ENCODE measurements at places on chromosomes 4 and X. TPM values are rescaled to one million over a fixed set of nuclear protein-coding genes. Genes with fewer than 3 reads are reported as not detected.

Gene ZNF157
- total RNA-seq = 0.23 TPM

Gene SSX2B
- not detected for total RNA-seq

Gene NDNF
- 201 TPM for total RNA-seq

- DNase-seq = no peak
These were observed 252.1 kb upstream of the ADGRL3 start for GRCh38 chr4:60948008-60948407.

DNA sequence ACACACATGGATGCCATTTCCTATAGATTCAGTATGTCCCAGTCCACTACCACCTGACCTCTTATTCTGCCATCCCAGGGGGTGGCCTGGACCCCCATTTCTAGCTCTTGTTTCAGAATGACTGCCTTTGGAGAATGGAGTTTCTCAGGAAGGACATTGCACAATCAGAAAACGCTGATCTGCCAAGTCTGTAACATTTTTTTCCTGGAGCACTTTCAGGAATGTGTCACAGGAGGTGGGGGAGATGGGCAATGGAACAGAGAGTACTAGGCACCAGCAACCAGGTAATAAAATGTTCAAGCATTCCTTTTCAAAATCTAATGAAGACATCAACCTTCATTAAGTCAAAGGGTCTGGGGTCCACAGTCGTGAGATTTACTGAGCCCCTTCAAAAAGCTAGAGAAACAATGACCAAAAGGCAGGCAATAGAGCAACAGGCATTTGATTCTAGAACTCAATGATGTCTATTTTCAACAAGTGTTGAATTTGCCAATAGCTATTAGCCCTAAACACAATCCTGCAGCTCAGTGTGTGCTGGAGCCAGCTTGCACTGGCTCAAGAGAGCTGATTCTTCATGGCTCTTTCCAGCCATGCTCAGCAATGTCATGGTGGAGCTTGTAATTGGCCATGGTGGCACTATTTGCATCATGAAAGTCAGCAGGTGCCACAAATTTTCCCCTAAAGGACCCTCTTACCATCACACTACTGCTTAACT lies 87.1 kb downstream of the KDR start:
- no peak for DNase-seq

GRCh38 chr4:83217721-83218522 lies 66.7 kb downstream of the COQ2 start:
- DNase-seq = no peak

- DNase-seq = no peak
These were observed 11.4 kb upstream of the MCUB start for GRCh38 chr4:109548655-109549054.

DNA sequence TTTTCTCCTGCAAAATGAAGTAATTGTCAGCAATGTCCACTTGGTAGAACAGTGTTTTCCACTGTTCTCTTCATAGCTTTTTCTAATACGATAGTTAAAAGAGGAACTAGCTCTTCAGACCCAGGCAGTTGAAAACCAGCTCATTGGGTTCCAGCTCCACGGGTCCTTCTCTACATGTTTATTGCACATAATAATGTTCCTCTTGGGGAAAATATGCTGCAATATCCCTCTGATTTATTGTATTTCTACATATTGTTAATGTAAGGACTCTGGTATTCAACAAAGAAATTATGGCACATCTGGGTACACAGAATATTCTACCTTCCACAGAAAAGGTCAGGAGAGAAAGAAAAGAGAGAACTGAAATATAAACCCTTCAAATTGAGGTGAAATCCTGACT lies 473.4 kb downstream of the TRIML1 start:
- DNase-seq = no peak

DNA sequence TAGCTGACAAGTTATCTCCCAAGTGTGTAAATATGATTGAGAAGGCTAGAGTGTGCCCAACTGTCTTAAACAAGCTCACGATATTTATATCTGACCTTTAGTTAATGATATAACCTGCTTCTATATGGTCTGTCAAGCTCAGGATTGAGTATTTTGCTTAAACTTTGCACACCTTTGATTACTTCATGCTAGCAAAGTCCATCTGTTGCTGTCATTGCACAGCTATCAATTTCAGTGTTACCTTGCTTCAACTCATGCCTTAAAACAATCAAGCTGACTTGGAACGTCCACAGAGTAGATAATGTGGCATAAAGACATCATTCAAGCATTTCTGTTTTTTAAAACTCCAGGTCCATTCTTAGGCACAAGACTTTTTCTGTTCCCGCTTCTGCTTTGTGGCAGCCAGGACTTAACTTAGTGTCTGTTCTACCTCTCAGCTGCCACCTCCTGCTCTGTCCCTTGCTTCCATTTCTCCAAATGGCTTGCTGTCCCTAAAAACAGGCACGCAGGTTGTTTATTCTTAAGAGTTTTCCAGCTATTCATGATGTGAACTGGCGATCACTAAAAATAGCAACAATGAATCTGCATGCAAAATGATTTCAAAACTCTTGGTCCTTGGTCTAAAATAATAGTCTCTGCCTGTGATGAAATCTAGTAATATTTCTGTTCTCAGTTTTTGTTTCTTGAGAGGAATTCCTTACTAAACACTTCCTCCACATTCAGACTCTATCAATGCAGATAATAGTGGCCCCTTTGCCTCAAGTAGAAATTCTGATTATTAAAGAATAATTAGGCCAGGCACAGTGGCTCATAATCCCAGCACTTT lies 16.3 kb upstream of the NEIL3 start:
- no peak for DNase-seq

- DNase-seq = no peak
These were observed 33.0 kb upstream of the TLR2 start for GRCh38 chr4:153651116-153651515.

DNA sequence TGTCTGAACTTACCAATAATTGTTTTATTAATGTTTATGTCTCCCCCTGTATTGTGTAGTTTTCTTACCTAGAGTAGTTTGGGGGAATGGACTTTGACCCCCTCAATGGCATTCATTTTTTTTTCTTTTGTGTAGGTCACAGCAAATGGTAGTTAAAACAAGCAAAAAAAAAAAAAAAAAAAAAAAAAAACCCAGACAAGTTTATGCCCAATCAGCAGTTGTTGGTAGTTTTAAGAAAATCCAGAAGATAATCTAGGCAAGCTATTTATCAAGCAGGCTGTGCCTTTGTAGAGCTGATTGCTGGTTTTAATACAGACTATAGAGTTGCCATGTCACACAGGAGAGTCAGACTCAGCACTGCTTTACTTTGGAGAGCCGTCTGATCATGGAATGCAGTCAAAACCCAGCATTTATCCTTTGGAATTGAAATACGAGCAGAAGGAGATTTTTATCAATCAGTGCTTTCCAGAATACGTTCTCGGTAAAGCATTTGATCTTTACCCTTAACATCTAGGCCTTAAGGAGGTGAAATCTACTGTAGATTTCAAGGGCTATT lies 16.6 kb downstream of the DCUN1D4 start:
- DNase-seq = no peak

DNA sequence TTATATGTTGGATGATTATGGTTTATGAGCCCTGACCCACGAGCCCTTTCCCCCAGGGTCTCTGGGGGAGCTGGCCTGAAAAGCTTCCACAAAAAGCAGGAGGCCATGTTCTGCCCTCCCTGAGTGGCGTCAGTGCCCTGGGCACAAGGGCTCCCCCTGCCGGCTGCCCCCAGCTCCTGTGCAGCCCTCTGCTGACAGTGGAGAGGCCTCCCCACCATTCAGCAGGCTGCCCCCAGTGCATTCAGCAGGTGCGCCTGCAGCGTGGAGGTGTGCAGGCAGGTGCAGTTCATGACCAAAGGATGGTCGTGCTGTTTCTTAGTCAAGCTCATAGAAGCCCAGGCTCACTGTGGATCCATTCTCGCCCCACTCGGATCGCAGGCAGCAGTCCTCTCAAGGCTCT lies 12.5 kb upstream of the S100P start:
- no peak for DNase-seq

GRCh38 chr4:54218736-54219135 lies 10.4 kb upstream of the PDGFRA start:
- DNase-seq = no peak
